ENCODE measurements at places on chromosomes 6 and 20. TPM values are rescaled to one million over a fixed set of nuclear protein-coding genes. Genes with fewer than 3 reads are reported as not detected.
A peak's percentile ranks its signal among the peaks of the same experiment; 100 is the strongest.

DNA sequence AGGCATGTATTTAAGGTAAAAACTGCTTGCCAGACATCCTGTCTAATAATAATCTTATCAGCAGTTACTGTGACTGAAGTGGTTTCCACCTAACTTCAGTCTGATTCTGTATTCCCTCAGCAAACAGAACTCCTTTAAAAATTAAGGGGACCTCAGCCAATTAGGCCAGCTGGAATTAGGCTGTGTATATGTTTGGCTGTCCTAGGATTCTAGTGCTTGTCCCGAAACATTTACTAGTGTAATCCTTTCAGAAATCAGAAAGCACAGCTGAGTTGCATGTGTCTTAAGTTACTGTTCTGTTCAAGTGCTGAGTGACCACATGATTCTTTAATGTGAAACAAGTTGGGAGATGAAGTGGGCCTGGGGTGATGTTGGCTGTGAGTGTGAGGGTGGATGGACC is 120.9 kb upstream of the SUPT3H start:
- DNase-seq = no peak

GRCh38 chr20:57266291-57267157 is at the start of gene BMP7:
BMP7 (minus strand) TSS chr20:57266641; CDS start chr20:57266122, 519 bp downstream.
- no peak for DNase-seq

- DNase-seq = no peak
Measured at GRCh38 chr6:165753506-165753905, 90.5 kb upstream of the PDE10A start.

DNA sequence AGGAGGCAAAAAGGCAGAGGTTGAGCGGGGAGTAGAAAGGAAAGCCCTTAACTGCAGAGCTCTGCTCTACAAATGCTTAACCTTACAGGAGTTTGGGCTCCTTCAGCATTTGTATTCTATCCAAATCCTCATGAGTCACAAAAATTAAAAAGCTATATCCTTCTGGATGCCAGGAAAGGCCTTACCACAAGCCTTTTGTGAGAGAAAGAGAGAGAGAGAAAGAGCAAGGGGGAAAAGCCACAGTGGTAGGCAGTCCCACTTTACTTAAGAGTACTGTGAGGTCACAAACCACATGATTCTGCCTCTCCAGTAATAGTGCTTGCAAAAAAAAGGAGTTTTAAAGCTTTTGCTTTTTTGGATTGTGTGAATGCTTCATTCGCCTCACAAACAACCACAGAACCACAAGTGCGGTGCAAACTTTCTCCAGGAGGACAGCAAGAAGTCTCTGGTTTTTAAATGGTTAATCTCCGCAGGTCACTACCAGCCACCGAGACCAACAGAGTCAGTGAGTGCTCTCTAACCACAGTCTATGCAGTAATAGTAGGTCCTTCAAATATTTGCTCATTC is at the start of gene RUNX2:
Gene RUNX2 (plus strand): TSS at position 375 of the 567 bp plus-strand sequence. CDS start 397 bp downstream, outside the sequence.
- no peak for DNase-seq

- DNase-seq = no peak
Measured at GRCh38 chr6:54335871-54336270, 27.6 kb downstream of the TINAG start.

DNA sequence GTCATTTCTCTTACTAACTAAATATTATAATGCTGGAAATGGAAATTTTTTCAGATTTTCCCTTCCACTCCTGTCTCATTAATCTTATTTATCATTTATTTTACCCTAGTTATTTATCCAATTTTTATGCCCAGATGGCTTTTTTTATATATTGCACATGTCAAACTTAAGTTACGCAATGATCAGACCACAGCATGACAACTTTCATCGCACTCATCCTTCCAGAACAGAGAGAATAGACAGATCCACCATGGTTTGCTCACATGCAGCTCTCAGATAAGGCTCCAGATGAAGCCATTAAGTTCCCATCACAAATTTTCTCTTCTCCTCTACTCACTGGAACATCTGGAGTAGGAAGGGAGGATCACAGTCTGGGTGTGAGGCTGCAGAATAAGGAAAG is 48.7 kb downstream of the MAP7 start:
- DNase-seq = no peak

TTK gene
- total RNA-seq = 1.5 TPM

DNA sequence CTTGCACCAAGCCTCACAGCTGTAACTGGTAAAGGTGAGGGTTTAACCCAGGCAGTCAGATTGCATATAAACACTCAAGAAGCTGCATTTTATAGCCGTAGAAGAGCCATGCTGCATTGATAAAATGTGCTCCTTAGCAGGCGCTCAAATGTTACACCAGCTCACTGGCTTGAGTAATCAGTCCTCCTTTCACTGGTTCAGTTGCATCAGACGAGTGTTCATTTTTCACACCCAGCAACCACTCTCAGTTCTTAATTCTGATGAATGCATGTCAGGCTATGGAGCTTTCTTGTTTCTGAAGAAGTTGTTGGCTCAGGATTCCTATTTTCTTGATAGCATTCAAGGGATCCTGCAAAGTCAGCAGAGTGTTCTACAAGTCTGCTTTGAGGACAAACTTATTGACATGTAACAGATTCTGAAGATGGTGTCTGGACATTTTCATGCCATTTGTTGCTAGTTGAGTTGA is 198.3 kb downstream of the PLCB1 start:
- no peak for DNase-seq

- DNase-seq = peak; percentile 25
Measured at GRCh38 chr6:170032197-170032596, 258.7 kb downstream of the DLL1 start.

GRCh38 chr20:38620441-38620840 is 18.8 kb downstream of the ARHGAP40 start:
- DNase-seq = no peak

CRNKL1 gene
- 18.7 TPM for total RNA-seq

- DNase-seq = no peak
Measured at GRCh38 chr20:39524371-39524911, 562.3 kb downstream of the DHX35 start.

- no peak for DNase-seq
Measured at GRCh38 chr6:55445648-55446204, 118.5 kb downstream of the GFRAL start.

DNA sequence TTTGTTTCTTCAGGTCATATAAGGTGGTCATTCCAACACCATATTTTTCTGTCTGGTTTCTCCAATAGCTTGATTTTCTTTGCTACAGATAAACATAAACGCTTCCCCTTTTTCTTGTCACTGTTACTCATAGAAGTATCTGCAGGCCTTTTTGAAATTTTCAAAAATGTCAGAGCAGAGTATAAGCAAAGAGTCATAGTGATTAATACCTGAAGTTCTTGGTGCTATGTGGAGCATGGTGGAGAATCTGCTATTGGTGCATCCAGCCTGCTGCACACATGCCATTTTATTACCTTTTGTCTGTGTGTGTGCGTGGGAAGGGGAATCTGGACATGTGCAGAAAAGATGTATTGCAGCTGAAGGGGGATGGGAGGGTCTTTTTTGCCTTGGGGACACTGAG is 19.7 kb downstream of the STX11 start:
- DNase-seq = no peak

DNA sequence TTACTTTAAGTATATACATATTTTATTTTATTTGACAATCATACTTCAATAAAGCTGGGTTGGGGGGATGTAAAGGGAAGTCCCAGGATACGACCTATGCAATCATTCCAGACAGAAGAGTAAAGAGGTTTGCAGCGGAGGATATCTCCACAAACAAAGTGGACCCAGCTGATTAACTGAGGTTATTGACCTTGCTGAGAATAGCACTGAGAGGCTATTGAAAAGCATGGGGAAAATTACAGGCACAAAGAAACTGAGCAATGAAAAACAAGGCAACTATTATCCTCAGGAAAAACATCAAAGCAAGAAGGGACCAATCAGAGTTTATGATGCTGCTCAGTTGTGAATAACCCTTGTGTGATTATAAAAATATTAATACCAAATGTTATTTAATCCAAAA is 32.6 kb downstream of the SERPINB1 start:
- no peak for DNase-seq

GRCh38 chr6:141077355-141078333 is 1055.1 kb upstream of the GJE1 start:
- DNase-seq = no peak

DNA sequence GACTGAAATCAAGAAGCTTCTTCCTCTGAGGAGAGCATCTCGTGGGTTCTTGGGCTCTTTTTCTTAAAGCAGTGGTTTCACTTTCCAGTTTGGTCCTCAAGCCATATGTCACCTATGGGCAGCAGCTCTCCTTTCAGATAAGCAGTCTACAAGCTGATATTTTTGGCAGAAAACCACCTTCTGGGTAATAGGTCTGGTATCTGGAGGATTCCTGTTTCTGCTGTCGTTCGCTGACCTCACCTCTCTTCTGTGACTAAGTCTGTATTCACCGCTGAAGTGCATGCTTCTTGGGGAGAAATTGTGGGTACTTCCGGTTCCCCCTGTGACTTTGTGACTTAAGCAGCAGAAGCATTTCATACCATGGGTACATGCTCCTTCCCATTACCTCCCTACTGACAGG is 193.6 kb downstream of the EDN1 start:
- no peak for DNase-seq

LRRN4 gene
- not detected for total RNA-seq
